ENCODE measurements at places on chromosomes 2 and 18.

GRCh38 chr2:149068996-149069888, 30.7 kb downstream of the LYPD6B start:
- no peak for DNase-seq

- no peak for DNase-seq
These were observed 6.8 kb downstream of the MAT2A start for GRCh38 chr2:85545780-85546240.

DNA sequence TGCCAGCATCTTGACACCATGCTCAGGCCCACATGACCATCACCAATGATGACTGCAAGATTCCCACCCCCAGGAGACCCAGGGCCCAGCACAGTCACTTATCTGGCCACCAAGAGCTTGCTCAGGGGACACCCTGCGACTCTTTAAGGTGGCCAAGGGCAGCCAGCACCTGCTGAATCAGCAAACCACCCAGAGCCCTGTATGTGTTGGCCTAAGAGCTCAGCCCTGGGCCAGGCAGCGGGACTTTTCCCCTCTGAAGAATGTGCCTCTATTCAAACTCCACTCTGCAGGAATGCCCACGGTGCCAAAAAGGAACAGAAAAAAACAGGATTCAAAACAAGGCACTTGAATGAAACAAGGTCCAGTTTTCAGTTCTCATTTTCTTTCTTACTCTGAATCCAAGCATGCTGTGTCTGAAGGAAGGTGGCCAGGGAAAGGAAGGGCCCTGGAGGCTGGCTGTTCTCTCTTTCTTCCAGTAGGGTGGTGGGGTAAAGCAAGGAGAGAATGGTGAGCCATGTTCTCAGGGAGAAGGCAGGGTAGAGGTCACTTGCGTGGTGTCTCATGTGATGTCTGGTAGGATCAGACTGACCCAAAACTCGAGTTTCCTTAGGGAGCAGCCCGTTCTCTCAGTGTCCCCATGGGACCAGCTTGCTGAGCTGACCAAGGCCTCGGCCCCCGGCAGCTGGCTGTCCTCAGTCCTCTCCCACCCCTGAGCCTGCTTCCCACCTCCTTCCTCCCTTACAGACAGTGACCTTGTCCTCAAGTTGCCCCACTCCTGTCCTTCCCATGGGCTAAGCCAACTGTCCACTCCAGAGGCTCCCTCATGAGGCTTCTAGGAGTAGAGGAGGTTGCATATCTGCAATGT, 150.0 kb downstream of the RNF152 start:
- DNase-seq = no peak

GRCh38 chr2:172215172-172215935, 112.7 kb upstream of the DLX2 start:
- DNase-seq = no peak

- DNase-seq = no peak
These were observed 506.9 kb upstream of the MYT1L start for GRCh38 chr2:2837746-2838547.

Data from iPS DF 19.7 (cell line).